Stimulated activated CD4-positive, alpha-beta T cell treated with anti-CD3 and anti-CD28 coated beads, Interleukin-1b, Interleukin-23, amount 100 ng/mL, for 1 hour (primary cell): ENCODE measurements at places on chromosomes 1 and 21.

DNA sequence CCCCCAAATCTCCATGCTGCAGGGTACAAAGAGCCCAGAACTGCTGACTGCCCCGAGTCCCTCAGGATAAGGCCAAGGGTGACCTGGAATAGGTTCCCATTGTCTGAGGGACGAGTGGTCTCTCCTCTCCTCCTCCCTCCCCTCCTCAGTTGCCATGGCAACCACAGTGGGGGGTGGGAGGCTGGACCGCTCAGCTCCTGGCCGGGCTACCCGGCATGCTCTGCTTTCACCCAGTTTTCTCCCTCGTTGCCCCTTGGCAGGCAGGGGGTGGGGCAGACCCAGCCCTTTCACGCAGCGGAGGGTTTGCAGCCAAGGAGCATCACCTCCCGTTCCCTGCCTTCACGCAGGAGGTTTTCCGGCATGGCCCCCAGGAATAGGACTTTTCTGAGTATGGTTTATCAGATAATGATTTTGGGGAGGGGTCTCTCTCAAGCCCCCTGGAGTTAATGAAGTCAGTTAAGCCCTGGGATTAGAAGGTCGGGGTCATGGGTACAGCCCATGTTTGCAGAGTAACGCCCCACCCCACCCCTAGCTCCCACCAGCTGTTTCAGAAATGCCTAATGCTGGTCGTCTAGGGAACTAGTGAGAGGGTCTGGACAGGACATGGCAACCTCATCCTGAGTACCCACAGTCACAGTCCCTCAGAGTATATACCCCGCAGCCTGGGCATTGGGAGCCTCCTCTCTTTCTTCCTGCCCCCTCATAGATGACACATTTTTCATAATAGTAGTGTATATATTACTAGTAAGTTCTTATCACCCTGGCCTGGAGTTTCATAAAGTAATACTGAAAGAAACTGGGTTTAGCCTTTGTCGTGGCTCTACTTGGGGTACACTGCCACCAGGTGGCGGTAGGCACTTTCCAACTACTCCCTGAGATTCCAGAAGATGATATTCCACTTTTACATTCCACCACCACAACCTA lies 20.7 kb downstream of the C1QB start:
- no peak for DNase-seq

DNA sequence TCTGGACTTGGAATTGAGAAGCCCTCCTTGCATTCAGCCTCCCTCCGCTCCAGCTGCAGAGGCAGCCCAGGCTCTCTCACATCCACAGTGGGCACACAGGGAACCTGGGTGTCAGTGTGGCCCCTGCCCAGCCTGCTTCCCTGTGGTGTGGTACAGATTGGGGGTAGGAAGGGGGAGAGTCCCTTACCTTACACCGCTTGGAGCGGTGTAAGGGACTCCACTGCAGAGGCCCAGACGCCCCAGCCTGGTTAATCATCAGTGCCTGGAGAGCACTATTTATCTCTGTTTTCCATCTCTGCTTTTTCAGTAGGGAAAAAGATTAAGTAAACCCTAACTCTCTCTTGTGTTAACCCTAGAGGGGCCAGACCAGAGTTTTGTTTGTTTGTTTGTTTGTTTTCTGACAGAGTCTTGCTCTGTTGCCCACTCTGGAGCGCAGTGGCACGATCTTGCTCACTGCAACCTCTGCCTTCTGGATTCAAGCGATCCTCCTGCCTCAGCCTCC lies 803 bp upstream of the RHBG start:
- DNase-seq, result no peak

DNA sequence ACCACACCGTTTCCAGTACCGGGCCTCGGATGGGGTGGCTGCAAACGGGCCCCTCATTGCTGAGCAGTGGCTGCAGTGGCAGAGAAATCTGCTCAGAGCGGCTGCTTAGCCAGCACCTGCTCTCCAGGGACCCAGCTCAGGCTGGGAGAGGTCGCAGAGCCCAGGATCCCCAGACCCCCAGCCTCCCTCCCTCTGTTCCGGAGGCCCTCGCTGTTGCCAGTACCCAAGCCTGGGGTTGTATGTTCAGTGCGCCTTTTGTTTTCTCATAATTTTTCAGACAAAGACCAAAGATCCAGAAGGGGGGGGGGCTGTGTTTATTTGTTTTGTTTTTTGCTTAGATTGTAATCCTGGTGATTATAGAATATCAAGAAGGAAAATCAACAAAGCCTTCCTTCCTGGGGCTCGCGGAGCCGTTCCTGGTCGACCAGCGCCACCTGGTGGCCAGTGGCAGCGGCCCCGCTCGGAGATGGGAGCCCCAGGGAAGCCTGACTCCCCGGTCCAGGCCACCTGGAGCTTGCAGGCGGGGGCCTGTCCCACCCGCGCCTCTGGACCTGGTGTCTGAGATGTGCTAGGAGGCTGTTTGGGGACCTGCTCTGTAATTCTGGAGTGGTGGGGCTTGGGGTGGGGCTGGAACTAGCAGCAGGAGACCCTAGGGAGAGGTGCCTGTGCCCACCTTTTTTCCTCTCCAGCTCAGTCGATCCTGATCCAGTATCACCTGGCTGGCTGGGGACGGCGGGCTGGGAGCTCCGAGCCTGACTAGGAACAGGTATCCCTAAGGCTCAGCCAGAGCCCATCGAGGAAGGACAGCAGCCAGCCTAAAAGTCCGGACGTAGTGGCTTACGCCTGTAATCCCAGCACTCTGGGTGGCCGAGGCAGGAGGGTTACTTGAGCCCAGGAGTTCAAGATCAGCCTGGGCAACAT lies 123.9 kb upstream of the VAMP3 start:
- peak; percentile 61 for DNase-seq

- no peak for DNase-seq
Measured at GRCh38 chr1:80961464-80962190, 839.1 kb upstream of the ADGRL2 start.
